AG20443 (cell line): ENCODE measurements at places on chromosomes 1 and 21.

GRCh38 chr1:46521414-46521813 lies 30.0 kb downstream of the KNCN start:
- no peak for DNase-seq

- no peak for DNase-seq
These were observed 10.7 kb upstream of the FCER1A start for GRCh38 chr1:159291424-159291823.

GRCh38 chr1:65572701-65573421 lies 152.4 kb downstream of the LEPR start:
- DNase-seq, result no peak

GRCh38 chr1:205619376-205619775 lies 12.4 kb downstream of the ELK4 start:
- no peak for DNase-seq

DNA sequence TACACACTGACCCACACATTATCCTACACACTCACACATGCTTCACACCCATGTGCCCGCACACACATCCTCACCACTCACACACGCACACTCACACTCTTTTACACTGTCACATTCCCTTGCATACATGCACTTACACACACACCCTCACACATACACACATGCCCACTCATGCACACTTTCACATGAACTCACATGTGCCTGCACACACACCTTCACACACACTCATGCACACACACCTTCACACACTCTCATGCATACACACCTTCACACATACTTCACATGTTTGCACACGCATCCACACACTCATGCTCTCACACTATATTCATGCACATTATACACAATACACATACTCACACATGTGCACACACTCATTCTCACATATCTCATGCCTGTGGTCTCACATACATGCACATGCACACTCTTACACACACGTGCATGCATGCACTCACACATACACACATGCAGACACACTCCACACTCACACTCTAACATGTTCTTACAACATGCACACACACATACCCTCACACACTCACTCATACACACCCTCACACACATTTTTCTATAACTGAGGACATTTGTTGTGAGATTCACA lies 42.3 kb downstream of the RXRG start:
- no peak for DNase-seq

GRCh38 chr1:904310-904950 lies 19.3 kb upstream of the SAMD11 start:
- DNase-seq, result peak; percentile 93

GRCh38 chr1:223680188-223680587 lies 14.7 kb upstream of the CAPN8 start:
- DNase-seq, result no peak

DNA sequence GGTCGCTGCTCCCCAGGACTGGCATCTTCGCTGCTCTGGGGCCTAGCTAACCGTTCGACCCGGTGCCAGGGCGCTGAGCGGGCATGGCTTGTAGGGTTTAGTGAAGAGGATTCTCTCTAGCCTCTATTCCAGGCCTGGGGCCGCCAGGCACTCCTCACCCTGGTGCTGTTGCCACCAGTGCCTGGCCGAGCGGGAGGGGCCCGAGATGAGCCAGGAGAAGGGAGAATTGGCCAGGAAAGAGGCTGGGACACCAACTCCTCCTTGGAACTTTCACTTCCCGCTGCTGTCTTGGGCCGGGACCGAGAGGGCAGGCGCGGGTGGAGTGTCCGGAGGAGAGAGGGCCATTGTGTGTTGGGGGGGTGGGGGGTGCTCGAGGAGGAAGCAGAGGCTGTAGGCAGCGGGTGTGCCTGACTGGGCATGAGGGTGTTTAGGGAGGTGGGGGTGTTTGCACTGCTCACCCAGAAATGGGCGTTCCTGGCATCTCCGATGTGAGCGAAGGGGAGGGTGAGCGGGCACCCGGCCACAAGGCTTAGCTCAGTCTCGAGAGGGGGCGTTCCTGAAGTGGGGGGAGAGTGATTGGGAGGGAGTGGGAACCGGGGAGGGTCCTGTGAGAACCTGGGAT lies 772 bp downstream of the ADAM15 start:
- DNase-seq, result peak; percentile 64

DNA sequence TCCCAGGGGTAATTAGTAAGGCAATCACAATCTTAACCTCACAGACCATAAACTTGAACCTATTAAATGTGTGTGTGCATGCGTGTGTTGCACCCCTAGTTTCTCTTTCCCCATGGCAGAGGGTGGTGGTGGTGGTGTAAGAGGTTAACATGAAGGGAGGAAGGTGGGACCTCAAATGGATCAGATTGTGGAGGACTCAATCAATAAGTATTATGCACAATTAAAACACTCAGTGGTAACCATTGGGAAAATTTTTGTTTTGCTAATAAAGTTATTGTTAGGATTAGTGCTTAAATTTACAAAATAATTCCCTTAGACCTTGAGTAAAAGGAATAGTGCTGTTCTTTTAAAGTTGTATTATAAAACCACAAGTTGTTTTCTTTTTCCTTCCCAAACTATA lies 283.0 kb downstream of the OLFM3 start:
- DNase-seq, result no peak

DNA sequence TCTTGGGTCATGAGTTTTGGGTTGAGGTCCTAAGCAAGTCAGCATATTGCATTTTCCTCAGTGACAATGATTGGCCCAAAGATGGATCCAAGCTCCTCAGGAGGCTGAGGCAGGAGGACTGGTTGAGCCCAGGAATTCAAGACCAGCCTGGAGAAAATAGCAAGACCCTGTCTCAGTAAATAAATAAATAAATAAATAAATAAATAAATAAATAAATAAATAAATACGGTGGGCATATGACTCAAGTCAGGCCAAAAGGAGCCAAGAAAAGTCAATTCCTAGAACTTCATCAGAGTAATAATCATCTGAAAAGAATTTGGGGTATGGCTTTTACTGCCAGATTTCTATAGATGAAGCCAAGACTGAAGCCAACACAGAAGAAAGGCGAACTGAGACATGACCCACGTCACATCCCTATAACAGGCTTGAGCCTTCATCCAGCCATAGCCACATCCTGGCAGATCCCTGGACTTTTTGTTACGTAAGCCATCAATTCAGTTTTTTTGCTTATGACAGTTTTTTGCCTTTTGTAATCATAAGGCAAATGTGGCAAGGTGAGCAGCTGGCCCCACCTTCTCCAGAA lies 88.5 kb upstream of the NFASC start:
- DNase-seq, result peak; percentile 32

- no peak for DNase-seq
These were observed 53.3 kb upstream of the HOOK1 start for GRCh38 chr1:59761443-59761842.

GRCh38 chr1:89780721-89781120 lies 40.1 kb upstream of the LRRC8D start:
- peak; percentile 55 for DNase-seq

DNA sequence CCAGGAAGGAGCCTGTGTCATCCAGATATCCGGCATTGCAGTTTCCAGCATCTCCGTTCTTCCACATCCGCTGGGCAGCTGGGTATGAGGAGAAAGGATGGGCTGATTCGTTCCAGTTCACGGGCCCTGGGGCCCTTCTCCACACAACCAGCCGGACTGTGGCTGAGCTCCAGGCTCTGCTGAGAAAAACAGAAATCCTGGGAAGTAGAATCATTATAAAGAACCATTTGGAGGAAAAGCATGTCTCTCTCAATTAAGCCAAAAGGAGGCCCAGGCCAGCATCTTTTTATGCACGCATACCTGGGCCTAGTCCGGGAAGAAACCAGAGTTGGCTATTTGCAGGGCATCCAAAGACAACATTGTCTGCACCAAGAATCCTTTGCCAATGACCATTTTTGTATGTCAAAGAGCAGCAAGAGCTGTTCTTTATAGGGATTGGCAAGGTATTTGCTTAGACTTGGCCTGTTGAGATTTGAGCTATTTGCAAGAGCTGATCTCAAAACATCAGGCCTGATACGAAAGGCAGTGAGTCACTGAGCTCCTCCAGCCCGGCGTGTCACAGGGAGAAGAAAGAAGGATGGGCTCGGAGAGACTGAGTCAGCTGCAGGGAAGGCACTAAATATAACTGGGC lies 84.9 kb upstream of the ARHGEF16 start:
- peak; percentile 90 for DNase-seq

GRCh38 chr1:27934818-27935549 lies at the start of gene SMPDL3B:
Gene SMPDL3B (plus strand): TSS chr1:27935000. CDS start chr1:27935184, 184 bp downstream.
- DNase-seq, result peak; percentile 20

- DNase-seq, result no peak
These were observed 9.1 kb downstream of the LAMC2 start for GRCh38 chr1:183195142-183195574.

DNA sequence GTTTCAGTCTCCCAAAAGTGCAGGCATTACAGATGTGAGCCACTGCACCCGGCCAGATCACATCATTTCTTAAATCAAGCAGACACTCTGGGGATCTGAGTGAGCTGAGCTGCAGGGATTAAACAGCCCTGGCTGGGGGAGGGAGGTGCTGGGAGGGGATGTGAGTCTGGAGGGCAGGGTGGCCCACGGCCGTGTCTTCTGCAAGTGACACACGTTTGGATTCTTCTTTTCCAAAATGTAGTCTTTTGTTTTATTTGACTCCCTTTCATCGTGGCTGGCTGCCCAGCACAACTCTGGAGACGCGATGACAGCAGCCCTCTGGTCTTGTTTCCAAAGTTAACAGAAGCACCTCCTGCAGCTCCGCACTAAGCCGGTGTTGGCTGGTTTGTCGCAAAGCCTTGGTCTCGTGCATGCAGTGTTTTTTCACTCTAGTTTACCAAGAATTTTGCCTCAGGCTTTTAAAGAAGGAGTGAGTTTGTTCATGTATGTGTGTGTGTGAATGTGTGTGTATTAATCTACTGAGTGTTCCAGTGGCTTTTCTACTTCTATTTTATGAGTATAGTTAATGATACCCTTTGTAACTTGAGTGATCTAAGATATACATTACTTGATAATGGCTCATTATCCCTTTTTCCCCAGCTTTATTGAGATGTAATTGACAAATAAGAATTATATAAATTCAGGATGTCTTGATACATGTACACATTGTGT lies 2.8 kb upstream of the KRTAP10-5 start:
- no peak for DNase-seq

DNA sequence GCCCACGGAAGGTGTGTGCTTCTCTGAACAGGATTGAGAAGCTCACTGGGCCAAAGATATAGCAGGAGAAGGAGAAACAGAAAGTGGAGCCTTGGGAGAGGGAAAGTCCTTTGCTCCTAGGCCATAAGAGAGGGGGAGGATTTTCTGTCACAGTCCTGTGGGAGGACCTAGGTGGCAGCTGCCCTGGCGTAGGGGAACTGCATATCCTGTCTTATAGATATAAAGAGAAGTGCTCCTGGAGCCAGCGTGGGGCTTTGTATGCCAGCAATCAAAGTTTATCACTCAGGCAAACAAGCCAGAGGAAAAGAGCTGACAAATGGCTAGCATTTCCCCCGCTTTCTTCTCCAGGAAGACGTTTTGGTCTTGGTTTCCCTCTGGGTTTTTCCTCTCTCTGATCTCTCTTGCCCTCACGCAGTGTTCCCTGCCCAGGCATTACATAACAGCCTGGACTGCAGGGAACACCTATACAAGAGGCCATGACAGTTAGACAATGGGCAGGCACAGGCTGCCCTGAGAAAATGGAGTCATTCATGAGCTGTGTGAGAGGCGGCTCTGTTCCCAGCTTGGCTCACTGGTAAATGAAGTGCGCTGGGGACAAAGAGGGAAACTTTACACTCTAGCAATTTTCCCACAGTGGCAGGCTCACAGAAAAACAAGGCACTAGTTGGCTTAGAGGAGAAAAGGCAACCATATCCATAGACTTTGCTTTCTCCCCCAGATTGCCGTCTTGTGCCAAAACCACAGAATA lies 52.5 kb upstream of the ZNF648 start:
- no peak for DNase-seq

DNA sequence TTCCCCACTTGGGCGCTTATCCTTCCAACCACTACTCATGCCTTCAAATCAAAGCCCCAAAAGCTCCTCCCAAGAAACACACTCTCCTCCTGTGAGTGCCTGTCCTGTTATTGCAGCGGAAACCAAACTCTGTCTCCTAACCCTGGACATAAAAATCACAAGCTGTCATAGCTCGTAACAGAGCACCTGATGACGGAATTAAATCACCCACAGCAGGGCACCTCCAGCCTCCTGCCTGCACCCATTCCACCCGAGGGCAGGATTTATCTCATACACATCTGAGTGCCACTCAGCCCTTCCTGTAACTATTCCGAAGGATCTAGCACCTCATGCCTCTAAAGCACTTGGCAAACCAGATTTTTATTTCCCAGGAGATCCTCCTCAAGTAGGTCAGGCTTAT lies 100.9 kb downstream of the ASTN1 start:
- no peak for DNase-seq

DNA sequence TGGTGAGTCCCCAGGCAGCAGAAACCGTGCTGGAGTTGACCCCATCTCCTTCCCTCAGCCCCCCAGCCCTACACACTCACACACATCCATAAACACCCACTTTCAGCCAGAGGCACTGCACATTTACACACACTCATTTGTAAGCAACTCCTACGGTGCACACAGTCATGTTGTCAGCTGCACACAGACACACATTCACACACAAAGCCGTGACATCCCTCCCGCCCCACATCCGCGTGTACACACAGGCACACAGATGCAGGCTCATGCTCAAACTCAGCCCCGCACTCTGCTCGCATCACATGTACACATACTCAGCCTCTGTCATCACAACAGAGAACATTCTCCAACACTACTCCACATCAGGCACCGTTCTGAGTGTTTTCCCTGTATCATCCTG lies 47.6 kb downstream of the LACTBL1 start:
- no peak for DNase-seq

- DNase-seq, result peak; percentile 71
These were observed 122.8 kb upstream of the USP24 start for GRCh38 chr1:55337801-55338447.

DNA sequence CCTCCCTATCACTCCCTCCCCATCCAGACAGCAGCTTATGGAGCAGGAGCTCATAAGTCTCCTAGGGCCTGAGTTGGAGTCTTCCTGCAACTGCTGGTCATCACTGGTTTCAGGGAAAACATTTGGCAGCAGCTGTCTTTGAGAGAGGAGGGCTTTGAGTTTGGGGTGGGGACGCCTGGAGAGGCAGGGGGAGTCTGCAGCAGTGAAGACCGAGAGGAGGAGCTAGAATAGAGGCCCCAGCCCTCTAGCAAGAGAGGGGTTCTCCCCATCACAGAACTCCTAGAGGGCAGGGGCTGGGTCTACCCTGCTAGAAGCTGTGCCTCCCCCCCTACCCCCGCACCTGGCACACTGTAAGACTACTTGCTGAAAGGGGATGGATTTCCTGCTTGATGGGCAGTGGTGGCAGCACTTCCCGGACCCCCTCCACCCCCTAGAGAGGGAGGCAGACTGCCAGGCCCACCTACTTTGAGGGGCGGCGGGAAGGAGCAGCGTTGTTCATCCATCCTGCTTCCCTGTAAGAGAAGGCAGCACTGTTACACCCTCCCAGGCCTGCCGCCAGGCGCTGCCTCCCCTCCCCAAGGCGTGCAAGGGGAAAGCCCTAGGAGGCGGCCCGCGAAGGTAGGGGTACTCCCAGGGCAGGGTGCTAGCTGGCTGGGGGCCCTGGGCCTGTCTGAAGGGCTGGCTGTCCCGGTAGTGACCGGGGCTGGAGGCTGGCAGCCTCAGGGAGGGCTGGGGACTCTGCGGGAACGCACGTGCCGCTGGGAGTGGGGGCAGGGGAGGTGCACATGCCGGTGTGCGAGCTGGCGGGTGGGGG lies 50.4 kb downstream of the RAP1GAP start:
- no peak for DNase-seq
